ENCODE measurements at places on chromosomes 11 and 22.
A peak's percentile ranks its signal among the peaks of the same experiment; 100 is the strongest.

DNA sequence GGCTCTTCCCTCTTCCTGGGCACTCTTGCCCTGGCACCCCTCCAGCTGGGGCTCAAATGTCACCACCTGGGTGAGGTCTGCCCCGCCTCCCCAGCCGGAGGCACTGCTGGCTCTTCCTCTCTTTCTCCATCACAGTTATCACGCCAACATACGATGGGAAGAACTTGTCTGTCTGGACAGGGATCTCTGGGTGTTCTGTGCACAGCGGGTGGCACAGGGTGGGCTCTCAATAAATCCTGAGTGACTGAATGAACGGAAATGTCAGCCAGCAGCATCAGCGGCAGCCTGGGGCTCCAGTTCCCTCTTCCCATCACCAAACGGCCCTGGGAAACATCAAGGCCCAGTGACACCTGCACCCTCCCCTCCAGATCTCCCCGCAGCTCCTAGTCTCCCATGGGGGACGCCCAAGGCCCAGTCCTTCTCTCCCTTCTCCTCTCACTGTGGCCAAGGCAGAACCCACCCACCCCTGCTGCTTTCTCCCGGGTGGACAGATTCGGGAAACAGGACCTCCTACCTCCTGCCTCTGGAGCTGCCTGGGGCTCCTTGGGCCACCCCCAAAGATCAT, 440 bp upstream of the SLC25A45 start:
- no peak for DNase-seq

- no peak for DNase-seq
Observed at GRCh38 chr22:30867746-30868662, 100.6 kb downstream of the MORC2 start.

DNA sequence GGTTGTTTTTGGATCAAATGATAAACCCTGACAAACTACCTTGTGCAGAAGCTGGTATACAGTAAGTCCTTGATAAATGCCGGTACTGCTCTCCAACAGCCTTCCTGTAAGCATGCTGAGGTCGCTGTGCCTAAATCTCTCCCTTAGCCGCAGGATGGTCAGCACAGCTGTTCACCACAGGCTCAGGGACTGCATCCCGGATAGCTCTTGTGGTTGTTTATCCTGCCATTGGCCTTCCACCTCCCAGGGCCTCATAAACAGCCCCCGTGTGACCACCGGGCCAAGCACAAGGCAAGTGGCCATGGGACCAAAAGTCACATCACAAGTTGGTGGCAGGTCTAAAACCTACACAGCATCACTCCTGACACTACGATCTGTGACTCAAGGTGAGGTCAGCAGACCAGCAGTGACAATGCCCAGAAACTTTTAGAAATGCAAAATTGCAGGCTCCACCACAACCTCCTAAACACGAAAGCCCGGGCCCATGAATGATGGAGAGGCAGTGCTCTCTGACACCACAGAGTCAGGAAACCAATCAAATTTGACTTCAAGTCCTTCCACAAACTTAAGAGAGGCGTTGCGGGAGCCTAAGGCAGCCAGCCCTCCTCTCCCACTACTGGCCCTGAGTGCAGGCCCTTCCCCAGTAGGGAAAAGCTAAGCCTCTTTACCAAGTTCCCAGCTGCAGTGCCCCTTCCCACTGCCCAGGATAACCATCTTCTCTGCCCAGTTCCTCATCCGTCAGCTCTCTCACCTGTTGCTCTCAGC, 3.9 kb downstream of the SPATA19 start:
- DNase-seq: no peak

- DNase-seq: no peak
Observed at GRCh38 chr11:86606270-86606835, 66.1 kb downstream of the ME3 start.

DNA sequence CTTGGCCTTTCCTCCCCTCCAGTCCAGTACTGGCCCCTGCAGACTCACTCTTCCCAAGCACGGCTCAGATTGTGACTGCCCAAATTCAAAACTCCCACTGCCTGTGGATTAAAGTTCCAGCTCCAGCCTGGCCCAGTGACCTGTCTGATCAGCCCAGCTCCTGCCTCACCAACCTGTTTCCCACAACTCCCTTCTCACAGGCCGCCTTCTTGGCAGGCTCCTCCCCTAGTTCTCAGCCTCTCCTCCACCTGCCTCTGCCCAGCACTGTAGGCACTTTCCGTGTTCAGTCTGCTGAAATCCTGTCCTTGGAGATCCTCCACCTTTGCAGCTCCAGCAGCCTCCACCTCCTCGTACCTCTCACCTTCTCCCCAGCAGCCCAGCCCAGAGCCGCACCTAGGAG, 68.6 kb downstream of the MICAL2 start:
- DNase-seq: no peak

DNA sequence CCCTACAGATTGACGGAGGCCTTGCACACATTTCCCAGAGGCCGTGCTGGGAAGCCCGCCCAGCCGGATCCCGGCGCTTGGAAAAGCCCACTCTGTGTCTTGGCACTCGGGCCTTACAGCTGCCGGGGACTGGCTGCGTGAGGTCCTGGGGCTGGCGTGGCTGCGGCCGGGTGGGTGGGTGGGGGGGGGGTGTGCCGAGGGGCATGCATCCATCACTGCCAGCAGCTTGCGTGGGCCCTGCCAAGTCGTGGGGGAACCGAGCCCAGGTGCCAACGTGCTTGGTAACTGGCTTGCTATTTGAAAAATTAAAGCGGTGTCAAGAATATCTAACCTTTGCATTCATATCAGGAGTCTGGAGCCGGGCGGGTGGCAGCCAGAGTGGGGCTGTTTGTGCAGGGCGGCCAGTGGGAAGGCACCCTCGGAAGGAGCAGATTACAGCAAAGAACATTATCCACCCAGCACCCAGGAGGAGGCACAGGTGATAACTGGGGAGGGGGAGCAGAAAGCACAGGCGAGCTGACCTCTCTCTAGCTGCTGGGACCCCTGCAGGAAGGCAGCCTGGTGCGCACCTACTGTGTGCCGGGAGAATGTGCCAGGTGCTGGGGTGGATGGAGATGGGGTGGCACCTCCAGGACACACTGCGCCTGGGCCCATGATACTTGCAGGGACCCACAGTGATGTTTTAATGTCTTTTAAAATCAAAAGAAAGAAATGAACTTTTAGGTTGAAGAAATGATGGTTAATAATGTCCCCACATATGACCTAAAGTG, 28.5 kb upstream of the SMIM38 start:
- no peak for DNase-seq

DNA sequence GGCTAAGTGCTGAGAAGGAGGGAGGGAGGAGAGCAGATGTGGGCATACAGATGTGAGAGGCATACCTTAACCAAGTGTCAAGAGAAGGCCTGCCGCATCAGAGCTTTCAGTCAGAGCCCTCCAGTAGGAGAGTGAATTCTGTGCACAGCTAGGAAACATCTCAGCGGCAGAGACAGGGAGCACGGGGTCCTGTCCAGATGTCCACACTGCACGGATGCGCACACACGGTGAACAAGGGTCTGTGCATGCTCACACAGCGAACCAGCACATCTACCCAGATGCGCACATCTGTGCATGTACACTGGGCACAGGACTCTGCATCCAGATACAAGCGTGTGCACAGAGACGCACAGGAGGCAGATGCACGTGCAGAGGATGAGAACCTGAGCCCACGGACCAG, 778.0 kb downstream of the BRD1 start:
- no peak for DNase-seq

DNA sequence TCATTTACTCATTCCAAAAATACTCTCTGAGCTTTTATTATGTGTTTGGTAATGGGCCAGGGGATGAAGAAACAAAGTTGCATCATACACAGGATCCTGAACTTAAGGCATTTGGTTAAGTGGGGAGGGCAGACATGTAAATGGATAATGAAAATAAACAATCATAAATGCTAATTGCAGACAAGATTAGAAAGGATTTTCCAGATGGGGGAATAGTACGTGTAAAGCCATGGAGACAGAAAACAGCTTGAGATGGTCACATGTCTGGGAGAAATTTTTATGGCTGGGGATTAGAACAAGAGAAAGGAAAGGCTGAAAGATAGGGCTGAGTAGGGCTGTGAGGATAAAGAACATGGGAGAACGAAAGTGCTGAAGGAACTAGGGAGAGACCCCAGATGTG, 534.3 kb upstream of the LARGE1 start:
- no peak for DNase-seq

- DNase-seq: peak; percentile 29
Observed at GRCh38 chr11:72482211-72482812, 48.0 kb upstream of the CLPB start.

- no peak for DNase-seq
Observed at GRCh38 chr11:97815667-97816066, 1205.1 kb upstream of the CNTN5 start.
